ENCODE measurements at places on chromosomes 12 and 14.
A peak's percentile ranks its signal among the peaks of the same experiment; 100 is the strongest.

DNA sequence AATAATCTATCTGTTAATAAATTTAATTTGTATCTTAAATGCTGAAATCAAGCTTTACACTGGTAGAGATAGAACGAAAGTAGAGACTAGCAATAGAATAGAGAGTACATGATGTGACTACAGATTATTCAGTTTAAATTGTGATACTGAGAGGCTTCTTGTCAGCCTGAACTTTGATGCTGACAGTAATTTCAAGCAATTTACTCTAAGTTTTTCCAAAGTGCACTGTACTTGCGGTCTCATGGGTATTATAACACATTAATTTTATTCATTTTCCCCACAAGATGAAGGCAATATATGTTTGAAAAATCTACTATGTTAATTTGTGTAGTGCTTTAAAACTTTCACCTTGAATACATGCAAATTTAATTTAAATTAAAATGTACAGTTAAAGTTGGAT is 914.0 kb upstream of the FBXO33 start:
- DNase-seq = no peak

DNA sequence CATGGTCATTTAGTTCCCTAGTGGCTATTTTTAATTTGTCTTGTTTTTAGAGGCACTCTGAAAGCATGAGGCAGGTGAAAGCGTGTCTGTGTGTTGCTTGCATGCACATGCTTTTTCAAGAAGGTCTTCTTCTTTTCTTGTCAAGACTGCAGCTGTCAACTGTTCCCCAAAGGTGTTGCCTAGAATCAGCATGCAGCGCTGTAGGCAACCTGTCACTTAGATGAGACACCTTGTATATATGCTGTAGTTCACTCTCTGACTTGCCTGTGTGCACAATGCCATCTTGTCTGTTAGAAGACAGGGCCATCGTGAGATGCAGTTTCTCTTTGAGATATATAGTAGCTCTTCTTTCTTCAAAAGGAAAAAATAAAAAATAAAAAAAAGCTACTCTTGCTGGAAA is 885.7 kb downstream of the DIO2 start:
- DNase-seq = no peak

DNA sequence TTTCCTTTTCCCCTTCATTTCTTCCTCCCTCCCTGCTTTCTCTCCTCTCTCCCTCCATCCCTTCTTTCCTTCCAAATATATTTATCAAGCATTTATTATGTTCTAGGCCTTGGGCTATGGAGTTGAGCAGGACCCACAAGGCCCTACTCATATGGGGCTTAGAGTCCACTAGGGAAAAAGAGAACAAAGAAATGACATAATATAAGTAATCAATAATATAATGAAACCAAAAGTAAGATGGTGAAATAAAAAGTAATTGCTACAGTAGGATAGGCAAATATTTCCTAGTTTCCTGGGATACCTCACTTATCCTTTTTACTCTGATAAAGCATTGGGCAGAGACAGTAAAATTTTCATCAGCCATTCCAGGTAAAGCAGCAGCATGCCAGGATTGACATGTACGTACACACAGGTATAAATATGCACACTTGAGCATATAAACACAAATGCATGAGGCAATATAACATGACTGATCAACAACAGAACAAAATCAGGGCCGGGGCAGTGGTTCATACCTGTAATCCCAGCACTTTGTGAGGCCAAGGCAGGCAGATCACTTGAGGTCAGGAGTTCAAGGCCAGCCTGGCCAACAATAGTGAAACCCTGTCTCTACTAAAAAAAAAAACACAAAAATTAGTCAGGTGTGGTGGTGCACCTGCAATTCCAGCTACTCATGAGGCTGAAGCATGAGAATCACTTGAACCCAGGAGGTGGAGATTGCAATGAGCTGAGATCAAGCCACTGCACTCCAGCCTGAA is 35.5 kb upstream of the CSRP2 start:
- DNase-seq = no peak

DNA sequence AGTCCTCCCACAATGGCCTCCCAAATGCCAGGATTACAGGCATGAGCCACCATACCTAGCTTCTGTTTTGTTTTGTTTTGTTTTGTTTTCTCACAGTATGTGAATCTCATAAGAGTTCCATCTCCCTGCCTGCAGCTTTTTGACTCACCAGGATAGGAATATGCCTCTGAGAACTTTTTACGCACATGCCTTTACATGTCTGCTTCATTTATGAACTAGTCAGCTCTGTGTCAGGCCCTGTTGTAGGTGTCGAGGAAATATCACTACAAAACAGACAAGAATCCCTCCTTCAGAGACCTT is 89.0 kb downstream of the BORCS5 start:
- DNase-seq = no peak

GRCh38 chr14:68246074-68246785 is 426.7 kb downstream of the RAD51B start:
- DNase-seq = no peak

DNA sequence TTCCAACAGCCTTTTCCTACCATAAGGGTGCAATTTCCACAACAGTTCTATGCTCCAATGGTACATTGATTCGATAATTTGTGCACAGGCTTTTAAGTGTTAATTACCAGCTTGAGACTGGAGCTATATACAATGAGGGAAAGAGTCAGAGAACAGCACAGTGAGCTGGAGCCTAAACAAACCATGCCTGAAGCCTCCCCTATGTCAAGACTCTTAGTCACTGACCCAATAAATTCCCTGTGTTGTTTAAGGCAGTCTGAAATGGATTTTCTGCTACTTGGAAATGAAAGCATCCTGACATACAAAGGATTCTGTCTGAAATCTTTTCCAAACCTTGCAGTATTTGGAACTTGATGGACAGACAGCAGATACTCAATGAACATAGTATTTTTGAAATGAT is 149.0 kb downstream of the EFCAB11 start:
- no peak for DNase-seq

DNA sequence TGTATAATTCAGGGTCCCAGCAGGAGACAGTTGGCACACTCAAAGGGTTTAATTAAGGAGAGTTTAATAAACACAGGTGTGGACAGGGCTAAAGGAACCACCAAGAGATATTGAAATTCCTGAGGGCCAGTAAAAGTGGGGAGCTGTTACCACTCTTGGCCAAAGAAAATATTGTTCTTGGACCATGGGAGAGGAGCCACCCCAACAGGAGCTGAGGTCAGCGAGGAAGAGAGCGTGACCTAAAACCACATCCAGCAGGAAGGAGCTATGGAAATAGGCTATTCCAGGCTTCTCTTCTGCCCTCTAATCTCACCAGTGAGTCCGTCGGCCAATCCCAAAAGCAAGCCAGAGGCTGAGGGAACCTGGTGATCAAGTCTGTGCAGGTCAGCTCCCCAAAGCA is 390.8 kb downstream of the MED13L start:
- DNase-seq = no peak

DNA sequence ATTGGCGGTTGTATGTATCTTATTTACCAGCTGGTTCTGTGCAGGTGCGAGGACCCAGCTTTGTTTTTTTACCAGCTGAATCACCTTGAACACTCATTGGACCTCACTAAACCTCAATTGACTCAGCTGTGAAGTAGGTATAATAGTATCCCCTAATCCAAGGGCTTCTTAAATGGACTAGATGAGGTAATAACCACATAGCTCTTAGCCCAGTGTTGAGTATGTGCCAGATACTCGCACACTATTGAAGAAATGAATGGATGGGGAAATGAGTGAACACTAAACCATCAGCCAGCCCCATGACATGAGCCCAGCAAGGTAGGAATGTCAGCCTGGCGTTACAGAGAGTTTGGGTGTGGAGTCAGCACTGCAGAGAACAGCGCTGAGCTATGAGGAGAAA is 79.7 kb downstream of the RIMBP2 start:
- no peak for DNase-seq

DNA sequence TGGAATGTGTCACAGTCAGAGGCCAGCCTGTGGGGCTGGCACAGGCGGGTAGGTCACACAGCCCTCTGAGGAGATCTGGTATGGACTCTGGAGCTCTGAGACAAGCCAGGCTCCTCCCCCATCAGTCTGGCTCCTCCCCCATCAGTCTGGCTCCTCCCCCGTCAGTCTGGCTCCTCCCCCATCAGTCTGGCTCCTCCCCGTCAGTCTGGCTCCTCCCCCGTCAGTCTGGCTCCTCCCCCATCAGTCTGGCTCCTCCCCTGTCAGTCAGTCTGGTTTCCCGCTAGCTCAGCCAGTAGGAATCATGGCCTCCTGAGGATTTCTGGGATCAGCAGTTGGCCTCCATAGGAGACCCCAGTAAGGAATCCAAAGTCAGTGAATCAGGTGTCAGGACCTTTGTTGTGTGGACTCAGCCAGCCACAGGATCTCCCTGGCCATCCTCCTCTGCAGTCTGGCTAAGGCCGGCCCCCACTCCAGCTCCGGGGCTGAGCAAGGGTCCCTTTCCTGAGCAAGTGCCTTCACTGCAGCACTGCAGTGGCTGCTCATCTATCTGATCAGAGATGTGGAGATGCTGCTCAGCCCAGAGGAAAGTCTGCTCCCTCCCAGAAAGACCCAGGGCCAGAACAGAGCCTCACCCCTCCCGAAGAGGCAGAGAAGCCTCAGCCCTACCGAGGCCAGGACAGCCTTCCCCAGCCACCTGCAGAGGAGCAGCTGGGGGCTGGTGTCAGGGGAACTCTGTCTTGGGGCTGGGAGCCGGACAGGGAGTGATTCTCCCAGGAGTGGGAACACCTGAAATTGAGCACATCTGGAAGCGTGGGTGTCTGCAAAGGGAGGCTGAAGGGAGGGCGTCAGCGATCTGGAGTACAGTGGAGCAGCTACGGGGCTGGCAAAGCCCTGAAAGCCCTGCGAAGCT is 35.7 kb downstream of the IQSEC3 start:
- no peak for DNase-seq

GRCh38 chr12:113072136-113072535 is 15.6 kb downstream of the DTX1 start:
- no peak for DNase-seq

GRCh38 chr14:75286313-75286712 is 7.7 kb downstream of the FOS start:
- DNase-seq = no peak

GRCh38 chr14:90383731-90384542 is 12.9 kb upstream of the CALM1 start:
- DNase-seq = no peak

GRCh38 chr12:93813972-93814821 is 137.0 kb downstream of the CRADD start:
- peak; percentile 11 for DNase-seq

DNA sequence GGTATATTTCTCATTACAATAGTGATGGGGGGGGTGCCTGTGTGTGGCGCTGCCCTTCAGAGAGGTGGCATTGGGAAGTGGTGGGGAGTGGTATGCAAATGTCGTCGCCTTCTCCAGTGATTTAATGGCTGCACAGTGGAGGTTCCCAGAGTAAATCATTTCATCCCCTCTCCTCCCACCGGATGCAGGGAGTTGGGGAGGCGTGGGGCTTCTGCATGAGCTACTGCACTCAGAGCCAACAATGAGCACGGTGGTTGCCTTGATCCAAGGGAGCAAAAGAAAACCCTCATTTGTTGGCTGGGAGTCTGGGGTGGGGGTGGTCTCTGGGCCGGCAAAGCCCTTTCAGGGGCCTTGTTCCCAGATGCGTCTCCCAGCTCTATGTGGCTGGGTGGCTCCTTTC is 124.3 kb downstream of the AACS start:
- no peak for DNase-seq

GRCh38 chr12:642633-643474 is 20.4 kb downstream of the NINJ2 start:
- peak; percentile 84 for DNase-seq

- DNase-seq = no peak
Measured at GRCh38 chr12:3605692-3606091, 114.7 kb downstream of the PRMT8 start.

DNA sequence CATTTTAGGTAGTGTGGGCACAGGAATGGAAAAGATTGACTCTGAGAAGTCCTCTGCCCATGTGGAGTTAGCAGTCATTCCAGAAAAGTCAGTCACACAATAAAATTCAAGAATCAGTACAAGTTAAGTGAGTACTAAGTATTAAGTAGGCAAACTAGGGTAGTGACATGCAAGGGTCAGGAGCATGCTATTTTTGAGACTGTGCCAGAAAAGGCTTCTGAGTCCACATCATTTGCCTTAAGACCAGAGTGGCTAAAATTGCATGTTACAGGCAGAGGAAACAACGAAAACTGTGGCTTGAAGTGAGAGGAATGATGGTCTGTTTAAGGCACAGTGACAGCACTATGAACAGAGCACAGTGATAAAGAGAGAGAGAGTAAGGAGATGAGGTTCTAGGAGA is 108.9 kb downstream of the SLC6A15 start:
- no peak for DNase-seq

GRCh38 chr14:88303041-88303440 is 20.0 kb downstream of the KCNK10 start:
- DNase-seq = no peak

GRCh38 chr12:104011253-104011652 is 38.7 kb downstream of the GLT8D2 start:
- no peak for DNase-seq

DNA sequence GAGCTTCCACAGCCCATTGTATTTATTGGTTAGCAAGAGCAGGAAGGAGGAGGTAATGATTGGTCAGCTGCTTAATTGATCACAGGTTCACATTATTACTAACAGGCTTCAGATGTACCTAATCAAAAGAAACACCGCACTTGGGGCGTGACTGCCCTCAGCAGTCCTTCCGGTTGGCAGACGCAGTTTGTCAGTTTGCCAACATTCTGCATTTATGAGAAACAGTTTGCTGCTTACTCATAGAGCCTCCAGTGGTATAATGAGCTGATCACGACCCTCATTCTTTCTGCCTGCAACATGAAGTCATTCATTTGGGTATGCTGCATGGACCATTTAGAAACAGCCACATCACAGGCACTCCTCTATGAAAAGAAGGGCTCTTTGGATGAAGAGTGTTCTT is 42.5 kb upstream of the PPM1H start:
- no peak for DNase-seq

GRCh38 chr12:114858388-114859146 is 174.6 kb upstream of the TBX3 start:
- DNase-seq = peak; percentile 48

GRCh38 chr14:22556990-22557623 is 31.9 kb downstream of the DAD1 start:
- DNase-seq = peak; percentile 85

GRCh38 chr14:50871914-50872732 is at the start of gene ABHD12B:
TSS of gene ABHD12B (plus strand) at chr14:50872053. CDS start at chr14:50872175, 122 bp downstream.
- DNase-seq = no peak

- DNase-seq = no peak
Measured at GRCh38 chr12:128402486-128403243, 135.7 kb downstream of the TMEM132C start.

DNA sequence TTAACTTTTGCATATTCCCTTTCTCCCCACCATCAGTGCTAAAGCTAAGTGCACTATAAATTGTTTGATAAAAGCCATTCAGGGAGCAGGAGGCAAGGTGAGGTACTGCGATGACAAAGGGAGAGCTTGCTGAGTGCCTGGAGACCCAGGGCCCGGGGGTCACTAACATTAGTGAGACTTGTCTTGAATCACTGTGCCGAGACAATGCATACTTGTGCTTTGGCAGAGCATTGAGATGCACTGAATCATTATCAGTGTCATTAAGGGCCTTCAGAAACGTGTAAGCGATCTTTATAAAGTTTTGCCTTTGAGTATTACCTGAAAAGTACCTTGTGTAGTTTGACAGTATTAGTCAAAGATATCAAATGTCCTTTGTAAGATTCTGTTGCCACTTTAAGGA is 447.5 kb downstream of the PCNX1 start:
- DNase-seq = no peak

All from HuH-7.5 (cell line).